Stimulated activated CD4-positive, alpha-beta T cell treated with anti-CD3 and anti-CD28 coated beads, Interleukin-12 subunit alpha, Interleukin-12 subunit beta, amount 100 ng/mL, for 48 hours (primary cell): ENCODE measurements at places on chromosomes 11 and 22.

GRCh38 chr11:12285106-12285505 lies 92.3 kb upstream of the PARVA start:
- no peak for DNase-seq

GRCh38 chr11:102284008-102284407 lies 33.3 kb upstream of the BIRC3 start:
- no peak for DNase-seq

GRCh38 chr11:73978576-73979086 lies 4.0 kb downstream of the UCP2 start:
- no peak for DNase-seq

DNA sequence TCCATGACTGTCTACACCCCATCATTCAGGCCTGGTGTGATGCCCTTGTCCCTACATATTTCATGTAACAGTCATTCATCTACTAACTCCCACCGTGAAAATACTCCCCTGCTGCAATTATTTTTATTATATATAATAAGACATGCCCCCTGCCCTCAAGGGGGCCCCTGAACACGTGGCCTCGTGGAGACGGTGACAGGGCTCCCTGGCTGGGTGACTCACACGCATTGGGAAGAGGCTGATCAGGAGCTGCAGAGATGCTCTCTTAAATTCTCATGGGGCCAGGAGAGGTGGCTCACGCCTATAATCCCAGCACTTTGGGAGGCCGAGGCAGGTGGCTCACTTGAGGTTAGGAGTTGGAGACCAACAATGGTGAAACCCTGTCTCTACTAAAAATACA lies 88.6 kb downstream of the ST3GAL4 start:
- no peak for DNase-seq

DNA sequence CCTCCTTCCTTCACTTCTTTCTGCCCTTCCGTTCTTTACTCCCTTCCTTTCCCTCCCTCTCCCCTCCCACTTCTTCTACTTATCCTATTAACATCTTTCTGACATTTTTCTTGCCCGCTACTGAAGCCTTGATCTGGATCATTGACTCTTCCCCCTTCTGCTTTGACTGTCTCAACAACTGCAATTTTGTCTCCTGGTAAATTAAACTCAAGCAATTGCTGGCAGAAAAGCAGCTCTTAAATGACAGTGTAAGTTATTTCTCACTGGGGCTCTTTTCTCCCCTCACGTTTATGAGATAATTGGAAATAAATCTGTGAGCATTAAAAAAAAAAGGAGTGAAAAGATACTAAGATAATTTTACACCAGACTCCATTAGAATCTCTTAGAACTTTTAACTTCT lies 120.0 kb downstream of the SLC17A6 start:
- DNase-seq = no peak

DNA sequence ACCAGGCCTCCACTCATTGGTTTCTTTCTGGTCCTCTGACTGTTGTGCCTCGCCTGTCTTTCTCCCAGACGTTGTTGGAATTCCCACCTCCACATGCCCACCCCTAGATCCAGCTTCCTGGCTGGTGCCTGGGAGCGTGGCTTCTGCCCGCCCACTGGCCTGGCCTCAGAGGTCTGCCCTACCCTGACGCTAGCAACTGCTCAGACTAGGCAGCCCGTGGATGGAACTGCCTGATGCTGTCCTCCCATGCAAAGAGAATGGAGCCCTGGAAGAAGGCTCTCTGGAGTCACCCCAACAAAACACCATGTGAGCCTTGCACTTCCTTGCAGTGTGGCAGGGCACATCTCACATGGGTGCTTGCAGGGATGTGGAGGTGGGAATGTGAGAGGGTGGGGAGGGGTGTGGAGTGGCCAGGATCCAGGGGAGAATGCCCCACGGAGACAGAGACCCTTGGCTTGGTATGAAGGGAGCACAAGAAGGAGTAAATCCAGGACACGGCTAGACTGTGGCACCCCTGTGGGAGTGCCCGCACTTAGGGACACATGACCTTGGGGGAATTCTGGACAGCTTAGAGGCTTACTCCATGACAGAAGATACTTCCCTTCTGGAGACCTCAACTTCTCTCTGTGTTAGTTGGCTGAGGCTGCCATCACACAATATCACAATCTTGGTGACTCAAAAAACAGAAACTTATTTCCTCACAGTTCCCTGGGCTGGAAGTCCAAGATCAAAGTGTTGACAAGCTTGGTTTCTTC lies 22.5 kb upstream of the ADA2 start:
- no peak for DNase-seq

DNA sequence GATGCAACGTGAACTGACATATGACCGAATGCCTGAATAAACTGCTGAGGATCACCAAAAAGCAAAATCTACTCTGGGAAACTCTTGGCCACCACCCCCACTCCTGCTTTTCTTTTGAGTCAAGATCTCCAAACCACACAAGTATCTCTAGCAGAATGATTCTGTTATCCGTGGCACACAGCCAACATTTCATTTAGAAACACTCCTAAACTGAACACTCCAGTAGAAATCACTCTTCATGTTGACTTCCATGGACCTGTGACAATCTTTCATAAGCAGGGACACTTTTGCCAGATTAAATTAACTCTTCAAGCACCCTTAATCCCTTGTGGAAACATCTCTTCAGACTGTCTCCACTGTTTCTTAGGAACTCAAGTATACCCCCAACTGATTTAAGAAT lies 44.4 kb downstream of the VSIG10L2 start:
- peak; percentile 8 for DNase-seq

DNA sequence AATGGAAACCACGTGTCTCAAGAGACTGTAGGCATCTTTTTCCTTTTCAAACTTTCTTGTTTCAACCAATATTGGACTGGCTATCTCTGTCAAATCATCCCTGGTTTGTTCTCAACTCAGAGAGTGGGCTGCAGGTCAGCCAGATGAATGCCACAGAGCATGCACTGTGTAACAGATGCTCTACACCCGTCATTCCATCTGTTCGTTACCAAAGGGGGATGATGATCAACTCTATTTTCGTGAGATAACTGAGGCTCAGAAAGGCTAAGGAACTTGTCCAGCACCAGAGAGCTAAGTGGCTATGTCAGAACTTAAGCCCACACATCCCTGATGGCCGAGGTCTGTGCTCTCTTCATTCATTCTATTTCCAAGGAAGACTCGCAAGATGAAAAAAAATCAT lies 42.1 kb downstream of the SLC1A2 start:
- no peak for DNase-seq

DNA sequence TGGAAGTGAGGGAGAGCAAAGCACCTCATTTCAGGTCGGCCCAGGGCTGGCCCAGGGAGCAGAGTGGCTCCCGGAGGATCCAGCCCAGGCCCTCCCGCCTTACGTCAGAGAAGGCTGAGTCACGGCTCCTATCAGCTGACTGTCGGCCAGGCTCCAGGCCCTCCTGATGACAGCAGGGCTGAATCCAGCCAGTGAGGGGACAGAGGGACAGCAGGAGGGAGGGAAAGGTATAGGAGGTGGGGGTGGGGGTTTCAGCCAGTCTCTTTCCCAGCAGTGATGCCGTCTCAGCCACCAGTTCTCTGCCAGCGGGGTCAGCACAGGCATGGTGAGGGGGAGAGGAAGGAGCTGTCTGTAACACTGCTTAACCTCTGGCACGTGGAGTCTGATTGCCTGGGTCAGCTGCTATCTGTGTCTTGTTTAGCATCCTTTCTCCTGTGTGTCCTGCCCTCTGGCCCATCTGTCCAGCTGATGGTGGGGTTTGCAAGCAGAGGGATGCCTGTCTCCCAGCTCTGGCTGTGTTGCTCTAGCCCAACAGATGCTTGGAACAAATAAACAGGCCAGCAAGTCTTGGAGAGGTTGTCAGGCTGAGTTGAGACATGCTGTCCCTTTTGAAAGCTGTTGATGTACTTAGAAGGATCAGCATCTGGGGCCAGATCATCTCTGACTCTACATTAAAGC lies 74.0 kb downstream of the ADAMTS15 start:
- no peak for DNase-seq

- no peak for DNase-seq
Observed at GRCh38 chr22:27795696-27796517, 5.6 kb downstream of the MN1 start.

GRCh38 chr22:34501366-34501965 lies 564.5 kb upstream of the ISX start:
- no peak for DNase-seq
